NCI-H1092 treated with DMSO at 0.1 percent for 48 hours (cell line): ENCODE measurements at places on chromosomes 11 and 22.
A peak's percentile ranks its signal among the peaks of the same experiment; 100 is the strongest.

GRCh38 chr11:10622957-10623791, 54.7 kb upstream of the LYVE1 start:
- no peak for DNase-seq

GRCh38 chr11:19628018-19628417, 84.6 kb upstream of the NAV2 start:
- no peak for DNase-seq

DNA sequence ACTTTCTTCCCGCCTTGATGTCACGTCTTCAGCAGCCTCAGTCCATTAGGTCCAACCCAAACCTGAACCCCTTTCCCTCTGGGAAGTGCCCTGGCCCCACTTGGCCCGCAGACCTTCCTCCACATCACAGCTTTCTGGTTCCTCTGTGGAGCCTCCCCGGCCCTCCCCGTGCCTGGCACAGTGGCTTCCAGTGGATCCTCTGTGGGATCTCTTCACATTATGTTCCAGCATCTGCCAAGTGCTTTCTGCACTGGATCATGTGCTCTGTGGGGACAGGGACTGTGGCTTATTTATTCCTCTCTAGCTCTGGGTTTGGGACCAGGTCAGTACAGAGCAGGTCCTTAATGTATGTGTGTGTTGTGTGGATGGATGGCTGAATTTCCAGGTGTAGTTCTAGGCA, 30.9 kb downstream of the POLR3H start:
- DNase-seq, result no peak

DNA sequence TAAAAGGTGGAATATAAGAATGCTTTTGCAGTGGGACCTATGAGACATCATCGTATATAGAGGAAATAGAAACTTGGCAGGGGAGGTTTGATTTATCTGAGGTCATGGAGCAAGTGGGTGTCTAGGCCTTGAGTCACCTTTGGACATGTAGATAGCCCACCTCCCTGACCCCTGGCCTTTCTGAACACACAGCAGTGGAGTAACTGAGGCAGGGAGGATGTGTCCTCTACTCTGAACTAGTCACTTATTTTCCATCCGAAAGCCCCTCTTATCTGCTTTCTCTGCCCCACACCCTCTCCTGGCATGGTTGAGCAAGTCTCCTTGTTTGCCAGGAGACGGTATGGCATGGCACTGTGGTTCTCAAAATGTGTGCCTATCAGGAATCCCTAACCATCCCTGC, 7.9 kb downstream of the CD82 start:
- DNase-seq, result no peak

DNA sequence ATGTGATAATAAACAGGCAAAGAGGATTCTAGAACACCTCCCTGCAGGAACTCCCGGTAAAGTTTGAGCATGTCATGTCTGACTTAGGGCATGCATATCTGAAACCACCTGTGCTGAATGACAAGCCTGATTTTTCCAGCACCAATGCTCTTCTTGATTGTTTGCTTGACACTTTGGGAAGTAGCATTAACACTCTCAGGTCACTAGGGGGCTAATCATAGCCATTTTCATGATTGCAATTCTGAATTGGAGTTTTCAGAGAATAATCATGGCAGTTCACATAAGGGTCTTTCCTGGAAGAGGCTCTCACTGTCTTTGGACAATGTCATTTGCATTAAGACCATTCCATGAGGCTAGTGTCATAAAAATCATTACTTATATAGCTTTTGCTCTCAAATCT, 234.4 kb upstream of the MTNR1B start:
- no peak for DNase-seq

DNA sequence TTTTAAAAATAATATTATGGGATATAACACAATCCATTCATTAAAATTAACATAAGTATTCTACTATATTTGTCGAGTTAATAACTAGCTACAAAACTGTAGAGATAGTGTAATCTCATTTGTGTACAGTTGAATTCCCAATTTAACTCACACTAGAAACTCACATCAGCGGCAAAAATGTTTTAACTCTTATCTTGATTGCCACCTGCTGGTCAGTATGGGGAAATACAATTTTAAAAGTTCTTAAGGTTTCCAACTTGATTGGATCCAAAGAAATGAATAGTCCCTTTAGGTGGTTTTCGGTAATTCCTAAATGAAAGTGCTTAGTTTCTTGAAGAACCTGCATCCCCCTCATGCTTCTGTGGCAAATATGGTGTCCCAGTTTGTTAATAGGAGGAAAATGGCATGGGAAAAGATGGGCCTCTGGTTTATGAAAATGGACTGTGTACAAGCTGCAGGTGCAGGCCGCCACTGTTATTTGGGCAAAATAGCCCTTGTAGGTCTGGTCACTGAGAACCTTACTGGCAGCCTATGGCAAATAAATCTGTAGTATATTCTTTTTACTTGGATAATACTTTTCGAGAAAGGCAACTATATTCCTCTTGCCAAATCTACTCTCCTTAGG, 33.7 kb upstream of the SLC17A6 start:
- DNase-seq, result peak; percentile 56

GRCh38 chr11:13135385-13136271, 126.5 kb downstream of the RASSF10 start:
- DNase-seq, result peak; percentile 86

GRCh38 chr11:34513682-34514449, at the start of gene ELF5:
Gene ELF5, minus strand, starts transcription at chr11:34513794. Its CDS starts 8,045 bp downstream, at chr11:34505749.
- no peak for DNase-seq

- DNase-seq, result peak; percentile 13
These were observed 21.8 kb upstream of the TP53AIP1 start for GRCh38 chr11:128964463-128964930.
